T follicular helper cell (primary cell): ENCODE measurements at places on chromosomes 5 and 9.

GRCh38 chr5:103232393-103232999 lies 26.1 kb upstream of the MACIR start:
- DNase-seq = no peak

- no peak for DNase-seq
These were observed 18.8 kb downstream of the CSNK1G3 start for GRCh38 chr5:123530728-123531127.

DNA sequence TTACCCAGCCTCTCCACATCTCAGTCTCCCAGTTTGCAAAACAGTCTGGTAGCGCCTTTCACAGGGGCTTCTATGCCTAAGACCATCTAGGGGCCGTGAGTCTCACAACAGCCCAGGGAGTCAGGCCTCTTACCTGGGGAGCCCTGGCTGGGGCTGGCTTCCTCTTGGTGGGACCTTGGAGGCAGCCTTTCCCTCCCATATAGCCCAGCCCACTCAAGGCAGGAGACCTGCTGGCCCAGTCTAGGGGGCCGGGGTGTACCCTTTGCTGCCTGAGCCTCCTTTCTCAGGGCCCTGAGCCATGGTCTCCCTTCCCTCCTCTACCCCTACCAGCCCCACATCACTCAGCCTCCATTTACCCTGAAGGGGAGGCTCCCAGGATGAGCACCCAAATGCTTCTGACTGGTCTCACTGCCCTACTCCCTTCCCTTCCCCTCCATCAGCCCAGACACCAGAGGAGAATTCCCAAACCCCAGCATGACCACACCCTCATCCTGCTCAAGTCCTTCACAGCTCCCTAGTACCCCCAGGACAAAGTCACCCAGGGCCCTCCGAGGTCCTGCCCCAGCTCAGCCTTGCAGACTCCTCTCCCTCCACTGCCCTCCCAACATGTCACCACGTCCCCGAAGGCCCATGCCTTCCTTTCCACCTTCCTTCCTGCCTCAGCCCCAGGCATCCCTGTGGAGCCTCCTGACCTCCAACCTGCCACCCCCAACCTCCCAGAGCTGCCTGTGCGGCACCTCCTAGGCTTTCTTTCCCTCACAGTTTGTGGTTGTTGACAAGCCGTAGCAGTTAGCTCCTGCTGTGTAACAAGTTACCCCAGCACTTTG lies 55.3 kb downstream of the BARX1 start:
- DNase-seq = no peak

DNA sequence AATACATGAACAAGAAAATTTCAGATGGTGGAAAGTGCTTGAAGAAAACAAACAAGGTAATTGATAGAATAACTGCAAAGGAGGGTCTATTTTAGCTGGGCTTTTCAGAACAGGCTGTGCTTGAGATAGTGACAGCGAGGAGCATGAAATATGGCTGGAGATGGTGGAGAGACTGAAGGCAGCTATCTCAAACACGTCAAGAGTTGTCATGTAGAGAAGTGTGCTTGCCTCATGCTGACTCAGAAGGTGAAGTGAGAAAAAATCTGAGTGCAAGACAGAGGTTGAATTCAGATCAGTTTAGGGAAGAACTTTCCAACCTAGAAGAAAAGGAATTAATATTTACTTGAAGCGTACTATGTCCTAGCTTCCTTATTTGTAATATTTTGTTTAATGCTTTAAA lies 115.5 kb upstream of the RANBP3L start:
- DNase-seq = no peak

GRCh38 chr5:75526070-75526469 lies 14.4 kb downstream of the POLK start:
- DNase-seq = no peak

DNA sequence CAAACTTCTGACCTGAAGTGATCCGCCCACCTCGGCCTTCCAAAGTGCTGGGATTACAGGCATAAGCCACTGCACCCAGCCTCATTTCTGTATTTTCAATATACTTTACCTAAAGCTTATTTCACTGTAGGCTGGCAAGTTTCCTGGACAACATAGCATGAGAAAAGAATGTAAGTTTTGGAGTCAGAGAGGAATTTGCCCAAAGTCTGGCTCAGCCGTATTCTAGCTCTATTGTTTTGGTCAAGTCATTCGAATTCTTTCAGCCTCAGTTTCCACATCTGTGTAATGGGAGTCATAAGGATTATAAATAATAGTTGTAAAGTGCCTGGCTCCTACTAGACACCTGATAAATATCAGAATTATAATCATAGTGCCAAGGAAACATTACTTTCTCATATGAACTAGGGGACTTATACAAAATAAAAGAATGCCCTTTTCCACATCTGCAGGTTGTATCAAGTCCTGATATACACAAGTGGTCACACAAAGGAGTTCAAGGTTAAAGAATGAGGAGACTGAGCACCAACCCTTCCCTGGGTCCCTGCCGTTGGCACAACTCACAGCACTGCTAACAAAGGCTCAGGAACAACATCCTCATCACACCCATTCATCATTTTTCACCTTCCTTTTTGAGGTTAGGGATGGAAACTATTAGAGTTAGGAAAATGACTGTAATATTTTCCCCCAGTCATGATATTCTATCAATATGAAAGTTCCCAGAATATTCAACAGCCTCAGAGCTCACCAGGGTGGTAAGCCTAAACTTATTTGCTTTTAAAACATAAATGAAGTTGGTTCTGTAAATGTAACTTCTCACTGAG lies 34.6 kb upstream of the RAI14 start:
- DNase-seq = no peak

- no peak for DNase-seq
These were observed 17.4 kb upstream of the FYB1 start for GRCh38 chr5:39236718-39237117.

GRCh38 chr9:21576331-21577189 lies 94.4 kb upstream of the IFNE start:
- DNase-seq = no peak

- no peak for DNase-seq
These were observed 5.7 kb upstream of the NOTCH1 start for GRCh38 chr9:136551401-136552116.

DNA sequence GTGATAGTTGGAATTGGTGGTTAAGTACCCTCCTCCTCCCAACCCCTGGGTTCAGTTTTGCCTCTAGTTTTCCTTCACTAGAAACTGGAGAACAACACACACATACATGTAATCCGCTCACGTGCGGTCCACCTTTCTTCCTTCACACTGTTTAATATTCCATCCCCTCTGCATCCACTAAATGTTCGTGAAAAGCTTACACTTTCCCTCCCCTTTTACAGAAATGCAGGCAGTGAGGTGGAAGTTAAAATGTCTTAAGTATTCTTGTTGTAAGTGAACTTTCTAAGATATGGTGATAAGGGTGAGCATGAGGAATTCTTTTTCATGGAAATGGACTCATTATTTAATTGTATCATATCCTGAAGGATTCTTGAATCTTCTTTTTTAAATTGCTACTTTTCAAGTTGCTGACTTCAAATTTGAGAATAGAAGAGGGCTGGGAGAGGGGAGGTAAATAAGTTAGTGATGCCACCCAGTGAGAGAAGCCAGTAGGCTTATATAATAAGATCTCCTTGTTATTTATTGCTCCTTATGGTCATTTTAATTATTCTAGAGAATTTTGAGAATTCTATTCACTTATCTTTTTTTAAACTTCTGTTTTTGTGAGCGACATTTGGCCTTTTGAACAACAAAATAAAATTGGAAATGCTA lies 90.2 kb downstream of the TLE4 start:
- no peak for DNase-seq

- no peak for DNase-seq
These were observed 26.8 kb downstream of the RGS7BP start for GRCh38 chr5:64532657-64533056.

DNA sequence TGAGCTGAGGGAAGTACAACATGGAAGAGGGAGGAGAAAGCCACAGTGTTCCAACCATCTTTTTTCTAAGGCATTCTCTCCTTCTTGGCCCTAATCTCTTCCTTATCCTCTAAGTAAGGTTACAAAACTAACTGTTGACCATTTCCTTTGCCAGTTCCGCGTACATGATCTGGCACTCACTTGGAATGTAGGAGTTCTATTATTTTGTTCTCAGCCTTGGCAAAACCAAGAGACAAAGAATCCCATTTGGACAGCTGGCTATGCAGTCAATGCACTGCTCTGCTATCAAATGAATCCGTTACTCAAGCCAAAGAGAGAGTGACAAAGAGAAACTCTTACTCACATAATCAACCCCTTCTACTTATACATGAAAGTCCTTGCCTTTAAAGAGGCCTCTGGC lies 410.3 kb downstream of the DTWD2 start:
- DNase-seq = no peak

DNA sequence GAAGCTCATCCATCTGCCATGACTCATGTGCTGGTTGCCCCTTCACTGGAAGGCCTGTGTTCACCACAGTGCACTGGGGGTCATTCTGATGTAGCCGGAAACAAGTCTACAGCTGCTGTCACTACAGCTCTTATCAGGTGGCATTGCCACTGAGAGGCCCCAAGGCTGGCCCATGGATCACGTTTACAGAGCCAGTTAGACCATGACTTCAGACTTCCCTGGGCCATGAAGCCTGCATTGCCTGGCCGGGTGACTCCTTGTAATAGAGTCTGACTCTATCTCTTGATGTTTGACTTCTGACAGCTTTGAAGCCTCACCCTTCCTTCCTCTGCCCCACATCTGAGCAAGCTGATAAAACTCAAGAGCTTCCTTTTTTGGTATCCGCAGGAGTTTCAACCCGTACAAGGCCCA lies 473.5 kb upstream of the DAP start:
- no peak for DNase-seq

DNA sequence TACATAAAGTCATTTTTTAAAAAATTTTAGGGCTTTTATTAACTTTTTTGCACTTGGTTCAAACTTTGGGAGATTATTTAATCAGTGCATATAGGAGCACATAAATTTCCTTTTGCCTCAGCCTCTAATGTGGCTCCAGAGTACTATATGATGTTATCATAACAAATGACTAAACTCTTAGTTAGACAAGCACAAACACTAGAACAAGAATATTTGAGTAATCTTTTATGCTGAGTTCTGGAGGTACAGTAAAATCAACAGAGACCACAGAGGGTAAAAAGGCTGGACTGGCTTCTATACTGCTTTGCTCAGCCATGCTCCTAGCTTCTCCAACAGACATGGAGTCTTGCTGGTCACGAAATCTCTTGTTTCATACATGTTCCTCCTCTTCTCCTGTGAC lies 52.5 kb upstream of the SGCD start:
- DNase-seq = no peak

DNA sequence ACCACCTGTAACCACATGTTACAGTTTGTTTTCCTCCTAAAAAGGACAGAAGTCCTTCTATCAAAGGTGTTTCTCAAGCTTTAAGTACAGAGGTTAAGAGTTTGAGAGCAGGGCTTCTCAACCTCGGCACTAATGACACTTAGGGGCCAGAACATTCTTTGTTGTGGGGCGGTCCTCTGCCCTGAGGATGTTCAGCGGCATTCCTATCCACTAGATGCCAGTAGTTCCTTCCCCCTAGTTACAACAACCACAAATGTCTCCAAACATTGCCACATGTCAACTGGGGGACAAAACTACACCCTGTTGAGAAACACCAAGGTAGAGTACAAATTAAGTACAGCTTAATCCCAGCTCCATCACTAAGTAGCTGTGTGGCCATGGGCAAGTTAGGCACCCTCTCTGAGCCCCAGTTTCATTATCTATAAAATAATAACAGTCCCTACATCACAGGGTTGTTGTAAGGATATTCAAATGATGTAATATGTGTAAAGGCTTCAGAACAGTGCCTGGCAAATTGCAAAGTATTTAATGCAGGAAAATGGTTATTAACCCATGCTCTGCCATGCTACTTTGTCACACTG lies 44.6 kb downstream of the PIP5K1B start:
- DNase-seq = no peak

GRCh38 chr5:154702477-154702876 lies 52.7 kb upstream of the LARP1 start:
- no peak for DNase-seq

DNA sequence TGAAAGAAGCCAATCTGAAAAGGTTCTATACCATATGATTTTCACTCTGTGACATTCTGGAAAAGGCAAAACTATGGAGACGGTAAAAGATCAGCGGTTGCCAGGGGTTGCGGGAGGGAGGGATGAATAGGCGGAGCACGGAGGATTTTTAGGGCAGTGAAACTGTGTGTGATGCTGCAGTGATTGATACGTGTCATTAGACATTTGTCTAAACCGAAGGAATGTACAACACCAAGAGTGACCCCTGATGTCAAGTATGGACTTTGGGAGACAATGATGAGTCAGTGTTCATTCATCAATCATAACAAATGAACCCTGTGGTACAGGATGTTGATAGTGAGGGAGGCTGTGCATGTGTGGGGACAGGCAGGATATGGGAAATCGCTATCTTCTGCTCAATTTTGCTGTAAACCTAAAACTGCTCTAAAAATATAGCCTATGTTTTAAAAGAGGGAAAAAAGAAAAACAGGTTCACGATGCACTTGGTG lies 34.4 kb downstream of the ERGIC1 start:
- no peak for DNase-seq
